CD8-positive, alpha-beta memory T cell (primary cell): ENCODE measurements at places on chromosomes 5 and 9.

DNA sequence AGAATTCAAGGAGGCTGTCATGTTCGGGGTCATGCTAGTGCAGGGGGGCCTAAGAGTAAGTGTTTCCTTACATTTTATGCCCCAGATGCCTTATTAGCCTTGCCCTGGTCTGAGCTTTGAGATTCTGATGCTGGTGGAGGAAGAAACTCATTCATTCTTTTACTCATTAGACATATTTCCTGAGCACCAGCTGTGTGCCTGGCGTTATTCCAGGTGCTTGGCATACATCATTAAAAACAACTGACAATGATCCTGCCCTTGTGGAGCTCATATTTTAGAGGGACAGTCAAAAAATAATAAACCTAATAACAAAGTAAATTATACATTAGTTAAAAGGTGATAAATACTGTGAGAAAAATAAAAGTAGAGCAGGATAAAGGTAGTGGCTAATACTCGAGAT lies 138.9 kb upstream of the SGCD start:
- DNase-seq = no peak

DNA sequence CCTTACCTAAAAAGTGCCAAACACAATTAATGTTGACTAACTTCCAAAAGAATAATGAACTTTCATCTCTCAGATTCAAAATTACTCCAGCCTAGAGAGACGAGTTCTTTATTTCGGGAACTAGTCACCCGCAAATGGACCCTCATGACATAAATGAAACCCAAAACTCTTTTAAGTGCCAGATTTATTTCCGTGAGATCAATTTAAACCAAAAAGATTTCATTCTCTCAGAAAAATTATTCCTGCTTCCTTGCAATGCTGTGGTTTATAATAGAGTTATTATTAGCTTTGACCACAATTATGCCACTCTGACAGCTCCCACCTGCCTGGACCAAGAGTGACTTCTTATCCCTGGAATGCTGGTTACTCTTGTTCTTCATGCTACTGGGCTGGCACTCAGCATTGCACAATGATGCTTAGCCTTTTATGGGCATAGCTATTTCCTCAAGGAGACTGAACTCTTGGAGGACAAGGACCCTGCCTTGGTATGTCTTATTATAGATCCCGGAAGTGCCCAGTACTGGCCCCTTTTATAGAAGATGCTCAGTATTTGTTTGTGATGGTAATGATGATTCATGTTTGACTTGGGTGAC lies 183.5 kb downstream of the SNX18 start:
- DNase-seq = no peak

- DNase-seq = no peak
Observed at GRCh38 chr9:112771359-112772214, 21.0 kb downstream of the SNX30 start.

GRCh38 chr9:129160712-129161533 lies 17.1 kb downstream of the IER5L start:
- no peak for DNase-seq

DNA sequence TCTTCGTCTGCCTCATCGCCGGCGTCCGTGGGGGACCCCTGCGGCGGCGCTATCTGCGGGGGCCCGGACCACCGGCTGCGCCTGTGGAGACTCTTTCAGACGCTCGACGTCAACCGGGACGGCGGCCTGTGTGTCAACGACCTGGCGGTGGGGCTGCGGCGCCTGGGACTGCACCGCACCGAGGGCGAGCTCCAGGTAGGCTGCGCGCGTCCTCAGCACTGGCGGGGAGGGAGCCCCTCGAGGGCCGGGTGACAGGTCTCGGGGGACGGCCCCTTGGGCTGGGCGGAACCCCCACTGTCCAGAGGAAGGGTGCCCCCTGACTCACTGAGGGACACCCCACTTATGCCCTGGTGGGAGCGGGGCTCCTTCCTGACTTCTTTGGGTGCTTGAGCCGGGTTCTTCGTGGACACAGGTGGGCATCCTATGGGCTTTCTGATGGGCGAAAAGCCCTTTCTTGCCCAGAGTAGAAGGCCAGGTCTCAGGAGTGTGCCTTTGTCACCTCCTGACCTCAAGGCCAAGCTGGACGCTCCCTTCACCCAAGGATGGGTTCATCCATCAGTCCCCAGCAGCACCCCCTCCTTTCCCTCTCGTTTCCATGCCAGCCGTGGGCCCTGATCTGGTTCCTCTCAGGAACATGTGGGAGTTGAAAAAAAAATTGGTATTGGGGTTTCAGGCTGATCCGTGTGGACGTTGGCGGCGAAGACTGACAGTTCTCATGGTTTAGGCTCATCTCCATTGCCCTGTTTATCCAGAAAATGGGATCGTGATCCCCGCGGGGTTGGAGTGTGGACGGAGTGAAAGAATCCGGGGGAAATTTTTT lies 564 bp downstream of the SLC25A25 start:
- DNase-seq = no peak
